Central memory CD4-positive, alpha-beta T cell (primary cell): ENCODE measurements at places on chromosomes 5 and 9.
A peak's percentile ranks its signal among the peaks of the same experiment; 100 is the strongest.

DNA sequence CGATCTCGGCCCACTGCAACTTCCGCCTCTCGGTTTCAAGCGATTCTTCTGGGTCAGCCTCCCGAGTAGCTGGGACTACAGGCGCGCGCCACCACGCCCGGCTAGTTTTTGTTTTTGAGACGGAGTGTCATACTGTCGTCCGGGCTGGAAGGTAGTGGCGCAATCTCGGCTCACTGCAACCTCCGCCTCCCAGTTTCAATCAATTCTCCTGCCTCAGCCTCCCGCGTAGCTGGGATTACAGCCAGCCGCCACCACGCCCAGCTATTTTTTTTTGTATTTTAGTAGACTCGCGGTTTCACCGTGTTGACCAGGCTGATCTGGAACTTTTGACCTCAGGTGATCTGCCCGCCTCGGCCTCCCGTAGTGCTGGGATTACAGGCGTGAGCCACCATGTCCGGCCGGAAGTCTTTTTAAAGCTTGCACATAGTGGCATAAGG is 1.2 kb downstream of the SMC5 start:
- DNase-seq, result no peak

- no peak for DNase-seq
These were observed at the start of gene GABRA6 for GRCh38 chr5:161685461-161685860. Gene GABRA6, plus strand, starts transcription at chr5:161685721. Its CDS starts 269 bp downstream, at chr5:161685990.

DNA sequence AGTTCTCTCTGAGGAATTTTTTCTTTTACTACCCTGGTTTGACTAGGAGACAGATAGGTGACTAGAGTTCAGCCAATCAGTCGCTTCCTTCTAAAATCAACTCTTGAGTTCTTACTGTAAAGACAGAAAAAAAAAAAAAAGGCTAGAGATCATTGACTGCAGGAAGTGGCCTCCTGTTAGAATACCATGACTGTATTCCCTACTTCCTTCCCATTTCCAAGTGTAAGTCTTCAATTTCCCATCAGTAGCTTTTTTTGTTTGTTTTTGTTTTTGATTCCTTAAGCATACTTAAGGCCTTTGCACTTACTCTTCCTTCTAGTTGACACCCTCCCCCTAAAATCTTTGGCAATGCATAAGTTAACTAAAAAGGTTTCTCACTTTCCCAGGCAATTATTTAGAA is 154.3 kb downstream of the HMHB1 start:
- DNase-seq, result no peak

- no peak for DNase-seq
These were observed 19.8 kb upstream of the NUDT12 start for GRCh38 chr5:103582364-103582763.

- DNase-seq, result no peak
These were observed 31.7 kb upstream of the NXNL2 start for GRCh38 chr9:88503081-88503844.

GRCh38 chr5:98296426-98296825 is 477.0 kb upstream of the RGMB start:
- DNase-seq, result no peak

- peak; percentile 50 for DNase-seq
These were observed 238.1 kb downstream of the ROR2 start for GRCh38 chr9:91711755-91712601.

DNA sequence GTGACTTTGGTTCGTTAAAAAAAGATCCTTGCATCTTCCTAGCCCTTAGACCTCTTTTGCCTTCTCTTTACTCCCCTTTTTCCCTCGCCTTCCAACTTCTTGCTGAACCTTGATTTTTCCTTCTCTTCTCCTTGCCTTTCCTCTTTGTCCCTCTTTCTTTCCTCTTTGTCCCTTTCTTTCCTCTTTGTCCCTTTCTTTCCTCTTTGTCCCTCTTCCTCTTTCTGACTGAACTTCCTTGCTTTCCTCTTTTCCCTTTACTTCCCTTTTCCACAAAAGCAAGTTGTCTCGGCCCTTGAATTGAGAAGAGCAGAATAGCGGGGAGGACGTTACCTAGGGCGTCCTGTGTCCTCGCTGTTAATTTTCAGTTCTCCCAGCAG is 1.4 kb upstream of the MLLT3 start:
- DNase-seq, result no peak

DNA sequence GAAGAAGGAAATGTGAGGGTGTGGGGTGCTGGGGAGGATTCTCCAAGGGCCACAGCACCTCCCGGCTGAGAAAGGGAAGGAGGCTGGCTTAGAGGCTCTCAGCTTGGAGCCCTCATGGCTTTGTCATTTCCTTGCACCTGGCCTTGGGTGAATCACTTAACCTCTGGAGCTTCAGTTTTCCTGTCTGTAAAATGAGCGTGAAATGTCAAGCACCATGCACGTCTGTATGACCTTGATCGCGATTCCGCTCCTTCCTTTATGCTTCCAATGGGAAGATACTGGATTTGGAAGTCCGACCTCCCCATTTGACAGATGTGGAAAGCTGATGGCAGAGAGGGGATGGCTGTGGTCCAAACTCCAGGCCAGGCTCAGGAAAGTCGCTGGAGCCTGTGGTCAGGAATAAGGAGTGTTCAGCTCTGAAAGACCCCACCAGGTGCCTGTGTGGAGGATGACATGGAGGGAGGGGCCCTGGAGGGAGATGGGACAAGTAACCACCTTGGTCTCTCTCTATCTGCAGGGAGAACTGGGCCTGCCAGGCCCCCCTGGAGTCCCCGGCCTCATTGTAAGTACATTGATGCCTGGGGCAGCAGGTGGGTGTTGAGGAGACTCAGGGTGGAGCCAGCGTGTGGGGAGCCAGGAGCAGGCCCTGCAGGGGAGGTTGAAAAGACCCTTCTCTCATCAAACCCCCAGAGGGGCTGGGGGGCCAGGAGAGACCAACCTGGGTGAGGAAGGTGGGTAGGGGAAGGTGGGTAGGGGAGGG is 66.5 kb downstream of the COL27A1 start:
- no peak for DNase-seq

DNA sequence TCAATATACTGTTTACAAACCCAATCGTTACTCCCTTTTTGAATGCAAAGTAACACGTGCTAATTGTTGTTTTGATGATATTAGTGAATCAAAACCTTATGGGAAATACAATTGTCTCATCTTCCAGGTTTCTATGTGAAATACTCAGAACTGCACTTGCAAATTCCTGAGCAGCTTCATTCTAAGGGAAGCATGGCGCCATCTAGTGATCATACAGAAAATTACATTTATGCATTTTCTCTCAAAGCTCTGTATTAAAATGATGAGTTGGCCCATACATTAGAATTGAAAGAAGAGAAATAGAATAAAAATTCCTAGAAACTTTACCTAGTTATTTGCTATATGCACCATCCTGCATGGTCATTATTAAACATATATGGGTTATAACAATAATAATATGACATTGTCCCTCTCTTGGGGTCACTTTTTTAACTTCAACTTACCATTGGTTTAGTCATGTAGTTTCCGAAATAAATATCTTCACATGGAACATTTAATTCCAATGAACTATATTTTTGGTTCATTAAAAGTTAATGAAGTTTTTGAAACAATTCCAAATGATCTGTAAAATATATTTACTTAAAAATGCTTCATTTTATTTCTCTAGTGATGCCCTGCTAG is 220.0 kb downstream of the PDE4D start:
- peak; percentile 10 for DNase-seq

GRCh38 chr5:176533894-176534611 is 3.1 kb downstream of the RNF44 start:
- DNase-seq, result peak; percentile 58

GRCh38 chr5:179183481-179183880 is 123.3 kb downstream of the ZNF354C start:
- no peak for DNase-seq

DNA sequence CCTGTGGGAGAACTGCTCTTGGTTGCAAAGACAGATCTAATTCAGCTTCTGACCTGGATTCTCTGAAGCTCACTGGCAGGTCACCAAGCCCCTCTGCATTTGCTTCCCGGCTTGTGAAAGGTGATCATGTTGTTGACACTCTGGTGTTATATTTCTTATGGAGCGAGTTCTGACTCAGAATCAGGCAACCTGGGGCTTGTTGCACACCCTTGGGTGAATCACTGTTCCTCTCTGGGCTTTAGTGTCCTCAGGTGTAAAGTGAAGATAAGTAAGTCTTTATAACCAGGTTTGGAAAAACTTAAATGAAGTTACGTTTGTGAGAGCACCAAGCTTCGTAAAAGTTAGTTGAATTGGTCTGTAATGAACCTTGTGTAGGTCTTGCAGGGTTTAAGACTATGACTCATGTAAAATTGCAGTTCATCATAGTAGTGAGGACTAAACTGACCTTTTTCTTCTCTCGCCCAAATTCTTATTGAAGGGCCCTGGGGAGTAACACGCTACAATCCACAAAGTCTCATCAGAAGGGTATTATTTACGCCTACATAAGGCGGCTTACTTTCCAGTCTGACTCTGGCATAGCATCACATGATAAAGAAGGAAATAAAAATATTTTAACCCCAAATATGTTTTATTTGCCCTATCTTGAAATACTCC is 218.6 kb downstream of the TMEM38B start:
- no peak for DNase-seq

DNA sequence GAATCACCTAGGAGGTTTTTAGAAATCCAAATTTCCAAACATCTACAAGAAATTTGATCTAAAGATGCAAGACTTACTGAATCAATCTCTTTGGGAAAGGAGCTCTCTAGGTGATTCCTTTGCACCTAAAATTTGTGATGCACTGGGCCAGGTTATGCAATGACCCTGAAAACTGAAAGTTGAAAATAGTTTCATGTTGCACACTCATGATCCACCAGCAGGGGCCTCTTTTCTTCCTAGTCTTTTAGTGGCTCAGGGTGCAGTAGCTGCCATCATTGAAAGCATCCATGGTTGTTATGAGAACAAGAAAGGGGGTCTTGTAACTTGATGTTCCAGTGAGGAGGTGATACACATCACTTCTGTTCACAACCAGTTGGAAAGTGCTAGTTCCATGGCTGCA is 486.8 kb downstream of the PSAT1 start:
- no peak for DNase-seq

GRCh38 chr5:35694481-35694880 is 76.8 kb downstream of the SPEF2 start:
- DNase-seq, result no peak

- no peak for DNase-seq
These were observed 44.6 kb downstream of the KCNT1 start for GRCh38 chr9:135746565-135746964.

GRCh38 chr9:74554751-74555419 is 57.8 kb downstream of the RORB start:
- no peak for DNase-seq

GRCh38 chr9:137865581-137866145 is 11.9 kb upstream of the CACNA1B start:
- DNase-seq, result no peak

GRCh38 chr9:92384375-92384774 is 20.0 kb downstream of the OGN start:
- DNase-seq, result no peak

- no peak for DNase-seq
These were observed 578.4 kb upstream of the WWC1 start for GRCh38 chr5:167712986-167713585.

DNA sequence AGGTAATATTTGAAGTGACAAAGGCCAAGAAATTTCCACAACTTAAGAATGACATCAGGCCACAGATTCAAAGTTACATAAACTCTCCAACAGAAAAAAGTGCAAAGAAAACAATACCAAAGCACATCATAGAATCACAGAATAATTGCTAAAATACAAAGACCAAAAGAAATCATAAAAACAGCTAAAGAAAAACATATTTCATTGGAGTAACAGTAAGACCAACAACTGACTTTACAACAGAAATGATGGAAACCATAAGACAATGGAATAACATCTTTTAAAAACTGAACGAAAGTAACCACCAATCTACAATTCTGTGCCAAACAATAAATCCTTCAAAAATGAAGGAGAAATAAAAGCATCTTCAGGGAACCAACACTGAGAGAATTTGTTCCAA is 38.3 kb downstream of the ZDHHC21 start:
- no peak for DNase-seq

DNA sequence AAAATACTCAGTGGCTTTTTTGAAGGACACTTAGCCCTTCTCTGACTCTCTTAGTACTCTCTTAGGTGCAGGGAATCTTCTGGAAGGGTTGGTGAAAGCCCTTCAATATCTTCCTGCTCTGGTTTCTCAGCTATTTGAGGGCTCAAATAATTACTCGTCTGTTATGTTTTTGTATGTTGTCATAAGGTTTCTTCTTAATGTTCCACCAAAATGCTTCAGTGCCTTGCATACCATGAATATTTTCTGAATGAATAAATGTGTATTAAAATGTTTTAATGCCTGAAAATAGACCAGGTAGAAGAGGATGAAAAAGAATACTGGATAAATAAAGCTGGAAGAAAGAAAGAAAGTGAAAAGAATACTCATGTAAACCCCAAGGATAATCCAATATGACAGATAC is 124.3 kb downstream of the STK32A start:
- DNase-seq, result no peak
